ENCODE measurements at places on chromosomes 1 and 21.

DNA sequence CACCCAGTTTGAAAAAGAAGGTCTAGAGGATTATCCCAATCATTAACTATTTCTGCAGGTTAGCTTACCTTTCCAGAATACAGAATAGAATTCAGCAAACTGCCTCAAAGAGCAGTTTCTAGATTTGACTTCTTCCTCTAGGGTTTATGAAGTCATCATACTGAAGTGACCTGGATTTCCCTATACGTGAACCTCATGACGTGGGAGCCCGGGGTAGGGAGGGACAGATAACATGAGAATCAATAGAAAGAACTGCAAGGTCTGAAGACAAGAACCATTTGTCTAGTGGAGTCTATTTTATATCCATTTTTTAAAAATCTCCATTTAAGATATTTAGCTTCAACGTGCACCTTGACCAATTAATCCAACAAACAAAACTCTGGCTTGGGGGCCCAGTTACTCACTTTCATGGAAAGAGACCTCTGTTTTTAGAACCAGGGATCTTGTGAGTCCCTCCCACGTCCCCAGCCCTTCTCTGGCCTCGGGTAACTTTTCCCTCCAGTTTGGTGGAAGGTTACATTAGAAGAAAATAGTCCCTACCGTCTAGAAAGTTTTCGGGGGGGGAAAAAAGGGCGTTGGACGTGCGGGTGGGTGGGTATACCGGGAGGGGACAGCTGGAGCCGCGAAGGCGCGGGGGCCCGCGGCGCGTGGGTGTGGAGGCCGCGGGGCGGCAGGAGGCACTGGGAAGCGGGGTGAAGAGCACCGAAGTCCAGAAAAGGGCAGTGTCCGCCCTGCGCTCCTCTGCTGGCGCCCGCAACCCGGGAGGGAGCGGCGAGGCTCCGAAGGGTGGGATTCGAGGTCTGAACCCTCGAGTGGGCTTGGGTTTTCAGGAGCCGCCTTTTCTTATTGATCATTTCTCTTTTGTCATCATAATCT lies 13.8 kb upstream of the POGZ start:
- DNase-seq, result peak; percentile 65

DNA sequence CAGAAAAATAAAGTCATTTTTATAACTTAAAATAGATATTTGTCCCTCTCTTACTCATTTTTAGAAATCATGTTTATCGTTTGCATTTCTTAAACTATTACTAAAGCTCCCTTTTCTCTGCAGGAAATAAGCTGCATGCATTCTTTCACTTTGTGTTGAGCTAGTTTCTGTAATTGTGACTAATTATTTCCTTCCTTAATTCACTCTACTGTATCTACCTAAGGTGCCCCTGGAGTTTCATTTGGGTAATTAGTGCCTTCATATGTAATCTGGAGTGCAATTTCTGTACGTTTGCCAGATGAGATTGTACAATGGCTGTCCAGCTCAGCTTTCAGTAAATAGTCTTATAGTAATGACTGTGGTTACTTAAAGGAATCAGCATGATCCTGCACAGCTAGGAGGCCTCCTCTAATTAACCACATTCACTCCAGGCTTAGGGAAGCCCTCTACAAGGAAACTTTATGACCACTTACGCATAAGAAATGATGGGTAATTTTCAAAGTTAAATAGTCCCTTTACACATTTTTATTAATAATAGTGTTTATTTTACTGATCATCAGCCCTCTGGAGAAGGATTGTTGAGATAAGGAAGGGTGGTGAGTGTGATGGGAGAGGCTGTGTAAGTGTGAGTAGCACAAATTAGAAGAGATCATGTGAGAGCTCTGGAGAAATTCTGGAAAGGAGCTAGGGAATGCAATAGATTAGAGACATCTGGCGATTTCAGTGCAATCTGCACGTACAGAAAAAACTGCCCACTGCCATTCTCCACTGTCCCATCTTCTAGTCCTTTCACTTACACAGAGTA lies 86.8 kb downstream of the LRRC8C start:
- no peak for DNase-seq

- no peak for DNase-seq
Observed at GRCh38 chr1:14313731-14314431, 284.6 kb upstream of the KAZN start.

DNA sequence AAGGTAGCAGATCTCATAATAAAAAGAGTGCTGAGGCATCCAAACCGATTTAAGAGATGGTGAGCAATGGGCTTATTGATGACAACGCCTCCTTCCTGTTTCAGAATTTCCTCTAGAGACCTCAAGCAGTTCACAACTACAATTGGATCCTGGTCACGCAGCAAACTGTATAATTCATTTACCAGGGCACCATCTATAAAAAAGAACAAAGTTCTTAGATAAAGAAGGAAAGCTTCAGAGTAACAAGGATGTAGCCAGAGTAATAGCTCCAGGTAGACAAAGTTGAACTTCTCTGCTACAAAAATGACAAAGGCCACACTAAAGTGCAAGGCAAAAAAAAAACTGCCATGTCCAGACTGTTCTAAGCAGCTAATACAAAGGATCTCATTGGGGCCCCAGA lies 3.4 kb downstream of the AP4B1 start:
- no peak for DNase-seq

DNA sequence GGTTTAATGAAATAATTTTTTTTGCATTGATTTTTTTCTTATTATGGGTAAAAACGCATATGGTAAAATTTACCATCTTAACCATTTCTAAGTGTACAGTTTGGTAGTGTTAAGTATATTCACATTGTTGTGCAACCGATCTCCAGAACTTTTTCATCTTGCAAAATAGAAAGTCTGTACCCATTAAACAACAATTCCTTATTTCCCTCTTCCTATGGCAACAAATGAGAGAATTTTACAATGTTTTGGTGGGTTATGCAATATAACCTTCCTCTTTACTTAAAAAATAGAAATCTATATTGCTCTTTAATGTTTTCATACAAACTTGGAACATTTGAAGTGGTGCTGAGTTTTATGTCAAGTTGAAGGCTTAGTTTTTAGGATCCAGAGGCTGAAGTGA lies 26.6 kb downstream of the MAP3K7CL start:
- DNase-seq, result no peak

GRCh38 chr1:1547476-1547875 lies 7.1 kb upstream of the TMEM240 start:
- DNase-seq, result no peak

DNA sequence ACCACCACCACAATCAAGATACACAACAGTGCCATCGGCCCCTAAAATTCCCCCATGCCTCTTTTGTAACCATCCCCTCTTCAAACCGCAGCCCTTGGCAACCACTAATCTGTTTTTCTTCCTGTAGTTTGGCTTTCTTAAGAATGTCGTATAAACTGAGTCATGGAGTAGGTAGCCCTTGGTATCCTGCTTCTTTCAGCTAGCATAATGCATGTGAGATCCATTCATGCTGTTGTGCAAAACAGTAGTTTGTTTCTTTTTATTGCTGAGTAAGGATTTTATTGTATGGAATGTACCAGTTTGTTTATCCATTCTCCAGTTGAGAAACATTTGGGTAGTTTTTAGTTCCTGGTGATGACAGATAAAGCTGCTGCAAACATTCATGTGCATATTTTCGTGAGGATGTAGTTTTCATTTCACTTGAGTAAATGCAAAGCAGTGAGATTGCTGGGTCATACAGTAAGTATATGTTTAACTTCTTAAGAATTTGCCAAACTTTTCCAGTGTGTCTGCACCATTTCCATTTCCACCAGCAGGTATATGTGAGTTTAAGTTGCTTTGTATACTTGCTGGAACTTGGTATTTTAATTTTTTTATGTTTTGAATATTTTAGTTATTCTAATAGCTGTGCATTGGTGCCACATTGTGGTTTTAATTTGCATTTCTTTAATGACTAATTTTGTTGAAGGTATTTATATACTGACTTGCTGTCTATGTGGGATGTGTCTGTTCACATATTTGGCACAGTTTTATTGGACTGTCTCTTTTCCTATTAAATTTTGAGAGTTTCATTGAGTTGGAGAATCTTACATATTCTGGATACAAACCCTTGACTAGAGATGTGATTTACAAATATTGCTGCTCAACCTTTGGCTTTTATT lies 148.4 kb upstream of the MAP1LC3C start:
- no peak for DNase-seq

DNA sequence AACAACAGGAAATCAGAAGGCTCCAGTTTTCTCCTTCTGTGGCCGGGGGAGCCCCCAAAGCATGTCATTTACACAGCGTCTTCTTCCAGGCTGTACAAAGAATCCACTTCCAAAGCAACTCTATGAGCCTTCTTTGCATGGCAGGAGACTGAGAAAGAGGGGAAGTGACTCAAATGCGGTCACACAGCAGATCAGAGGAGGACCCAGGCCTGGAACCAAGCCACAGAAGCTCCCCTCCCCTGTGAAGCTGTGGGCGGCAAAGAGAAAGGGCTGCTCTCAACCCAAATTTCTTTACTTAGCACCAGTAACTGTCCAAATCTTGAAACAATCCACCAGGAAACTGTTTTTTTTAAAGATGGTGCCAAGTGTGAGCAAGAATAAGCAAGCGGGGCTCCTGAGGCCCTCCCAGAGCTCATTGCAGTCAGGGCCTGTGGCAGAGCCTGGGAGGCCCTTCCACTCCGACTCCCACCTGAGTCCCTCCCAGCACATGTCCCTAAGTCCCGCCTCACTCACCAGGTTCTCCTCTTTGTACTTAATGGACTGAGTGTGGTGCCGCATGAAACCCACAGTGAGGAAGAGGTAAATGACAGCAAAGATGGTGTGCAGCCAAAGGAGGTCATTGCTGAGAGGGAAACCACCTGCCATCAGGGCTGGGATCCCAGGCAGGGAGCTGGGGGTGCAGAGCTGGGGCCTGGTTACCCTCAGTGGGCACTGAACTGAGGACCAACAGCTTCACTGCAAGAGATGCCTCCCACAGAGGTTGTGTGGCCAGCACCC lies 15.9 kb downstream of the TMEM63A start:
- peak; percentile 58 for DNase-seq

DNA sequence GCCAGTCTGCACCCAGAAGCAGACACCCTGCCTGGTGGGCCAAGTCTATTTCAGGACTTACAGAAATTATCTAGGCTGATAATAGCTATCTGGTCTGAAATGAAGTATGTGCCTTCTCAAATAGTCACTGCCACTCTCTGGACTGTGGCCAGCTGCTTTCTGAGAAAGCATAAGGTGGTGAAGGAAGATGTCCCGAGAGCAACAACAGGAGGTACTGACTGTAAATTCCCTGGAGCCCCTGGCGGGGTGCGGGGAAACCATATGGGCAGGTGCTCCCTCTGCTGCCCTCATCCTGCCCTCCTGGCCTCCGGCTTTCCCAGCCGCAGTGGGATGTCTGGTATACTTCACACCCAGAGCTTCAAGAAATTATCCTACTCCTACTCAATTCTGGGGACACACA lies 86.8 kb downstream of the TGFBR3 start:
- no peak for DNase-seq

- DNase-seq, result no peak
Observed at GRCh38 chr1:157992031-157992832, 1.2 kb upstream of the KIRREL1 start.

- no peak for DNase-seq
Observed at GRCh38 chr1:9079988-9080704, 10.7 kb upstream of the SLC2A5 start.

- no peak for DNase-seq
Observed at GRCh38 chr21:30714456-30714855, 4.1 kb downstream of the KRTAP21-3 start.

- DNase-seq, result no peak
Observed at GRCh38 chr1:157155658-157156057, 17.5 kb upstream of the ETV3 start.

- DNase-seq, result peak; percentile 11
Observed at GRCh38 chr21:16194095-16194787, 464.5 kb downstream of the USP25 start.

- DNase-seq, result no peak
Observed at GRCh38 chr1:55898181-55898580, 681.2 kb downstream of the PLPP3 start.

- no peak for DNase-seq
Observed at GRCh38 chr1:921011-921837, 2.5 kb upstream of the SAMD11 start.

GRCh38 chr1:94130851-94131595 lies 10.1 kb upstream of the ABCA4 start:
- DNase-seq, result no peak

GRCh38 chr1:98205291-98206017 lies 284.6 kb upstream of the DPYD start:
- DNase-seq, result no peak

DNA sequence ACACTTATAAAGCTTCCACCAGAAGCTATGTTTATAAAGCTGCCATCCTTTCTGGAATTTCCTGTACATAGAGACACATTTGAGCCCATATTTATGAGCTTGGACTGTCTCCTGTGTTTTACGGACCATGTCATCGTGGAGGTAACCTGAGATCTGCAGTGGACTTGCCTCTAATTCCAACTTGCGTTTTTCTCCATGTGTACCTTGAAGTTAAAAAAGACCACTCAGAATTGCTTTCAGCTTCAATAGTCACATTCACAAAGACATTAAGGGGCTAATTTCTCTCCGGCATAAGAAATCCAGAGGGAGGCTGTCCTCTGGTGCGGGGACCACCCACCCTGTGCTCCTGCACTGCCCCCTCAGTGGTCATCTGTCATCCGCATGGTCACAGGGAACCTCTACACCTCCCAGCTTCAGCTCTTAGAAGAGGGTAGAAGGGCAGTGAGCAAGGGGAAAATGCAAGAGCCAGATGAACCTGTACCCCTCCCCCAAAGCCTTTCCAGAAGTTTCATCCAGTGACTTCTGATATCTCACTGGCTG lies 521.4 kb upstream of the CAMK1G start:
- no peak for DNase-seq

GRCh38 chr1:63812071-63812700 lies 38.4 kb downstream of the ROR1 start:
- no peak for DNase-seq

GRCh38 chr1:107140703-107141490 lies at the start of gene NTNG1:
NTNG1 (plus strand) TSS chr1:107141039.
- DNase-seq, result no peak

GRCh38 chr1:168297019-168297730 lies 16.5 kb downstream of the TBX19 start:
- DNase-seq, result no peak

GRCh38 chr1:21249940-21250493 lies 40.2 kb downstream of the ECE1 start:
- no peak for DNase-seq

DNA sequence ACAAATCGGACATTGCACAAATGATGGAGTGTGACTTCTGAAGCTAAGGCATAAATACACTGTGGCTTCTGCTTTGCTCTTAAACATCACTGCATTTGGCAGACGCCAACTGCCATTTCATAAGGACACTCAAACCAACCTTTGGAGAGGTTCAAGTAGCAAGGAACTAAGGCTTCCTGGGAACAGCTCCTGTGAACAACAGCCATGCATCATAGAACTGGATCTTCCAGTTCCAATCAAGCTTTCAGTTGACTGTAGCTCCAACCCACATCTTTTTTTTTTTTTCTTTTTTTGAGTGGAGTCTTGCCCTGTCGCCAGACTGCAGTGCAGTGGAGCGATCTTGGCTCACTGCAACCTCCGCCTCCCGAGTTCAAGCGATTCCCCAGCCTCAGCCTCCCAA lies 10.7 kb upstream of the HUNK start:
- no peak for DNase-seq
